ENCODE measurements at places on chromosomes 7 and 10.

GRCh38 chr10:35467186-35467585, 130.9 kb downstream of the CCNY start:
- no peak for DNase-seq

GRCh38 chr10:122657255-122657654, 42.4 kb downstream of the C10orf120 start:
- no peak for DNase-seq

DNA sequence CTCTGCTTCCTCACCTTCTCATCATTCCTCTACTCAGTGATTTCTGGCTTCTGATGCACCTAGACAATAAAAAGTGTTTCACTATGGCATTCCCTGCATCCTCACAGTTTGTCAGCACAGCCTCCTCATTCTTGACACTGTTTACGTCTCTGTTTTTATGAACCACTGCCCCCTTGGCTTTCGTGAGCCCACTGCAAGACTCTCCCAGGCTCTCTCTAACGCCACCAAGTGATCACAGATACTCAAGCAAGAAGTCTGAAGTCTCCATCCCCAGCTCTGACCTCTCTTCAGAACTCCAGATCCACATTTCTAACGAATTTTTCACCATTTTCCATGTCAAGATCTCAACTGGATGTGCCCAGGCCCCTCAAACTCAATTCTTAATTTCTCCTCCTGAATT, 8.9 kb downstream of the SLC16A9 start:
- no peak for DNase-seq

DNA sequence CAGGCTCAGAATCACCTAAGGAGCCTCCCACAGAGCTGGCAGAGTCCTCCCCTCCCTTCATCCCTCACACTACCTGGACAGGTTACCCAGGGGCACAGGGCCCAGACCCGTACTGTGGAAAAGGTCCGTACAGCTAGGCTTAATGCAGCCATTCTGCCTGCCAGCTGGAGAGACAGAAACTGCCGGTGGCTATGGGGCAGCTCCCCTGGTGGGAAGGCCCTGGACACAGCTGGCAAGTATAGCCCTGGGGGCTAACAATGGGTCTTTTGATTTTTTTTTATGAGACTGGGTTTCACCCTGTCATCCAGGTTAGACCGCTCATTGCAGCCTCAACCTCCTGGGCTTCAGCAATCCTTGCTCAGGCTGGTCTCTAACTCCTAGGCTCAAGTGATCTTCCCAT, 68.3 kb downstream of the GNA12 start:
- no peak for DNase-seq

DNA sequence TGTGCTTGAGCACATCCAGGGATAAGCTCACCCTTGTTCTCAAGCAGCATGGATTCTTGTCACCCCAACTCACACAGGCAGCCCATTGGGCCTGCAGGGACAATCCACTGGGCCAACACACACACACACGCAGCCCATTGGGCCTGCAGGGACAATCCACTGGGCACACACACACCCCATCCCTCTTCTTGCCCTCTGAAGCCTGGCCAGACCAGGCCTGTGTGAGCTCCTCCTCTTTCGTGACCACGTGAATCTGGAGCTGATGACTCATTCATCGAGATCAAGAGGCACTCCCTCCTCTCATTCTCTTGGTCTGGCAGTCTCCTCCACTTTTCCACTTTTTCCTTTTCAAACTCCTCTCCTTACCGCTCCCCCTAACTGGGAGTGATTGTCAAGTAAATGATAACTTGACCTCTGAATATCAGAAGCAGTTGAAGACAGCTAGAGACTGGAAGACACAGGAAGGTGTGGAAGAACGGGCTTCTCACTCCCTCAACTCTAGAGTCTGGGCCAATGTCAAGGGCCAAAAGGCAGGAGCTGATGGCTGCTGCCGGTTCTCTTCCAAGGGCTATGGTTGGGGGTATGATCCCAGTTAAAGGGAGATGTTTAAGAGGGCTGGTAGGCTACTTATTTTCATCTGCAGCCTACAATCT, 89.7 kb downstream of the HIPK2 start:
- DNase-seq = peak; percentile 44

- DNase-seq = no peak
Measured at GRCh38 chr7:144866189-144866588, 30.3 kb upstream of the TPK1 start.

- DNase-seq = peak; percentile 4
Measured at GRCh38 chr10:97916586-97916985, 66.9 kb downstream of the GOLGA7B start.

DNA sequence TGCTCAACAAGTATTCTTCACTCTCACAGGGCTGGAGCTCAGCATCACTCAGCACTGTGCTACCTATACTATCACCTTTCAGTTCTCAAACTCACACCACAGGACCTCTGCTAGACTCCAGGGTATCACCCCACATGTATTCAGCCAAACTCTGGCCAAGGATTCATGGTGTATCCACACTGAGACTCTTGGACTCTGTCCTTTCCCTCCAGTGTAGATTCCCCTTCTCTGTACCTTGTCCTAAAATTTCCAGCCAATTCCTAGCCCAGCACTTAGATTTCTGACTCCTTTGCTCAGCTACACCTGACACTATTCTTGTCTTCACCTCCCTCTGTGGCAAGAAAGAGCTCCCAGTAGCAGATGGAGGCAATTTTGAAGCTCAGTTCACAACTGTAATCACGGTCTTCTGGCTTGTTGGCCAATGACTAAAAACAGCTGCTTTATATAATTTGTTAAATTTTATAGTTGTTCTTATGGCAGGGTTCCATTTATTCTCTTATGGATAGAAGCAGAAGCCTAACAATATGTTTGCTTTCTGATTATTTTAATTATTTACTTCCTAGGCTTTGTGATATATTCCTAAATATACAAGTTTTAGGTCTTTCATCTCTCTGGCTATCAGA, 258.8 kb downstream of the THSD7A start:
- no peak for DNase-seq

DNA sequence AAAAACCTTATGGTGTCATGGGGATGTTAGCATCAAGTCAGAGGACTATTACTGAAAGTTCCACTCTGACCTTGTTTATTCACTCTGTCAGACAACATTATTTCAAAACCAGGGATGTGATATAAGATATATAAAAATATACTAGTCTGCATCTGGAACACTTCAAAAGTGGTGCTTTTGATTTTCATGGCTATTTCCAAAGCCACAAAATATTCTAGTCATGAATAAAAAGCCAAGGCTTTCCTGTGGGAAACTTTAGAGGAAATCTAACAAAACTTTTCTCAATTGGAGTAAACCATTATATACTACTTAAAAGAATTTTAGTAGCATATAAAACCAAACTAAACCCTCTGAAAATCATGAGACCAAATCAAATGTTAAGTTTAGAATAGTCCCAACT, 205.2 kb downstream of the TMEM26 start:
- no peak for DNase-seq

DNA sequence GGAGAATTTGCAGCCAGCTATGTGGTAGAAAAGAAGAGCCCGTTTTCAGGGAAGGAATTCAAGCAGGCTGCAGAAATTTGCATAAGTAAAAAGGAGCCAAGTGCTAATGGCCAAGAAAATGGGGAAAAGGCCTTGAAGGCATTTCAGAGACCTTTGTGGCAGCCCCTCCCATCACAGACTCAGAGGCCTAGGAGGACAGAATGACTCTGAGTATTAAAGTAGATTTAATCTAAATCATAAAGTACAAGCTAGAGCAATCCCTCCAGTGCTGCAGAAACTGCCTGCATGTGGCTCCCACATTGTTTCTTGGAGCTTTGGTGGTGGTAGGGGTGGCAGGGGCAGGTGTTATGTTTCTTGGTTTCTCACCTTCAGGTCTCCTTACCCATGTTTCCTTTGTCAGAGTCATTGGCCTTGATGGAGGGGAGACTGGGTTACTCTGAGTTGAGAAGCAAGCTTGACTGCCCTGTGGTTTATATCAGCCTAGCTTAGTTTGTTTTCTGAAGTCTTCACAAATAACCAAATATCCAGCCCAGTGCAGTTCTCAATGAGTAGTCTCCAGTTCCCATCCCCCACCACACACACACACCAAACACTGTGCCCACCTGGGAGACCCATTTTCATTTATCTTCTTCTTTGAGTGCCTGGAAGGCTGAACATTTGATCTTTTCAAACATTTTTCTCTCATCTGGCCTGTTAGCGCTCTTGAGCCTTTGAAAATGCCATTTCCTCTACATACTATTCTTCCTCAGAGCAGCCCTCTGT, 34.5 kb downstream of the ITPRIP start:
- no peak for DNase-seq

DNA sequence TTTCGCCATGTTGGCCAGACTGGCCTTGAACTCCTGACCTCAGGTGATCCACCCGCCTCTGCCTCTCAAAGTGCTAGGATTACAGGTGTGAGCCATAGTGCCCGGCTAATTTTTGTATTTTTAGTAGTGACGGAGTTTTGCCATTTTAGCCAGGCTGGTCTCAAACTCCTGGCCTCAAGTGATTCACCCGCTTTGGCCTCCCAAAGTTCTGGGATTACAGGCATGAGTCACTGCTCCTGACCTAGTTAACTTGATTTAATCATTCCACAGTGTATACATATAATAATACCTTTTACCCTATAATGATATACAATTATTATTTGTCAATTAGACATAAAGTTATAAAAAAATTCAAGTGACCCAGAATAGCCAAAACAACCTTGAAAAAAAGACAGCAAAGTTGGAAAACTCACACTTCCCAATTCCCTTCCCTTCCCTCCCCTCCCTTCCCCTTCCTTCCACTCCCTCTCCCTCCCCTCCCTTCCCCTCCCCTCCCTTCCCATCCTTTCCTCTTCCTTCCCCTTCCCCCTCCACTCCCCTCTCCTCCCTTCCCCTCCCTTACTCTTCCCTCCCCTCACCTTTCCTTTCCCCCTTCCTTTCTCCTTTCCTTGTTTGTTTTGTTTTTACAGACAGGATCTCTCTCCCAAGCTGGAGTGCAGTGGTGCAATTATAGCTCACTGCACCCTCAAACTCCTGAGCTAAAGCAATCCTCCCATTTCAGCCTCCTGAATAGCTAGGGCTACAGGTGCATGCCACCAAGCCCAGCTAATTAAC, 14.8 kb upstream of the ZMIZ2 start:
- peak; percentile 73 for DNase-seq

DNA sequence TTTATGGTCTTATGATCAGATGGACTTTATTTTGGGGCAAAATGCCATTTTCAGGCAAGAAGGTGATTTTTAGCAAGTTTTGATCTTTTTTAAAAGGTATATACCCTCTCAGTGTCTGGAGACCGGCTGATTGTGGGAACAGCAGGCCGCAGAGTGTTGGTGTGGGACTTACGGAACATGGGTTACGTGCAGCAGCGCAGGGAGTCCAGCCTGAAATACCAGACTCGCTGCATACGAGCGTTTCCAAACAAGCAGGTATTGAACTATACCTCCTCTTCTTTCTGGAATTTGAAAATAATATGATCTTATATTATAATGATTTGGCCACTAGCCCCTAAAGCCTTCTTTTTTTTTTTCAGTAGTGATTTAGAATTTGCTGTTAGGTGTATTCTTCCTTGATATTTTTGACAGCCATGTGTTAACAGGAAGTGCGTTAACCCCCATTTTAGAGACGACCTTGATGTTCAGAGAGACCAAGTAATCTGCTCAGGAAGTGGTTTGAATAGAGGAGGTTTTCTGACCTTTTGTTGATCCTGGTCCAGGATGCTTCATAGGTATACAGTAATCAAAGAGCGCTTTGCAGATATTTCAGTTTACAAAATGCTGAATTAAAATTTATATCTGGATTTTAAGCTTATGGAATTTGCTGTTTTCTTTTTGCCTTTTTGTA, 6.2 kb downstream of the BUB3 start:
- DNase-seq = no peak

- no peak for DNase-seq
Measured at GRCh38 chr10:79100771-79101170, 32.0 kb downstream of the ZMIZ1 start.

- no peak for DNase-seq
Measured at GRCh38 chr10:23359692-23360380, 15.2 kb upstream of the C10orf67 start.

GRCh38 chr7:152419473-152420429, 16.1 kb downstream of the KMT2C start:
- no peak for DNase-seq

DNA sequence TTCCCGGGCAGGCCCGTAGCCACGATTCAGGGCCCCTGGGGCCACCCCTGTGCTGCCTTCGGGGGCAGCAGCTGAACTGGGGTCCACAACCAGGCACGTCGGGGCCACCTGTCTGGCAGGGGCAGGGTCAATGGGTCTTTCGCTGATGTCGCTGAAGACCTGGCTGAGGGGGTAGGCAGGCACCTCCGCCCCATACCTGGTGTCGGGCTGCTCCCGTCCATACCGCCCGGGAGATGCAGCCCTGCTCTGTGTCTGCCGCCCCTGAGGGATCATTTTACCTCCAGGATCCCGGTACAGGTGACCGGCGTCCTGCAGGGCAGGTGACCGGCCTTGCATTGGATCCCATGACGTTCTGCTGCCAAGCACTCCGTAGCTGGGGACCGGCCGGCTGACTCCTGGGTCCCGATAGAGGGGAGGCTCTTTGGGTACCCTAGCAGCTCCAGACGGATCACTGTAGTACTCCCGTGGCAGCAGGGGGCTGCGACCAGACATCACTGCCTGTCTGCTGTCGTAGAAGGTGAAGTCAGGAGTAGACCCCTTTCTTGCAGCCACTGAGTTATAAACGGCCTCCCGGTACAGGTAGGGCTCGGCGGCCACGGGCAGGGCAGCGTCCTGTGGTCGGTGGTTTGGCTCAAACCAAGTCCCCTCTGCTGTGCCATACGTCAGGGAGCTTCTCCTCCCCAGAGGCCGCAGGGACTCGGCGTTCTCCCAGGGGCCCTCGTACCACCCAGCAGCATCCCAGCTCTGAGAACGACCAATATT, 85.2 kb downstream of the ZRANB1 start:
- DNase-seq = no peak

- no peak for DNase-seq
Measured at GRCh38 chr7:92623544-92623943, 33.4 kb upstream of the FAM133B start.

DNA sequence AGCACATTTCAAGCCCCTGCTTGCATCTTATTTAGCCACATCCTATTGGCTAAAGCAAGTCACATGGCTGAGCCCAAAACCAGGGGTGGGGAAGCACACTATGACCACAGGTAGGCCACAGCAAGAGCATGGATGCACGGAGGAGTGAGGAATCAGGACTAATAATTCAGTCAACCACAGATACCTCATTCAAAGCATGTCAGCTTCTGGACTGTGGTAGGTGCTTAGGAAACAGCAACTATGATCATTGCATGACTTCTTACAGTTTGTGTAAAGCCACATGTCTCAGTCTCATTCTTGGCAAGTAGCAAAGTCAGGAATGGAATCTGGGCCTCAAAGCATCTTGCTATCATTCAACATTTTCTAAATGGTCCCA, 79.0 kb upstream of the EMX2 start:
- no peak for DNase-seq

- no peak for DNase-seq
Measured at GRCh38 chr10:96683065-96683464, 37.2 kb downstream of the PIK3AP1 start.

DNA sequence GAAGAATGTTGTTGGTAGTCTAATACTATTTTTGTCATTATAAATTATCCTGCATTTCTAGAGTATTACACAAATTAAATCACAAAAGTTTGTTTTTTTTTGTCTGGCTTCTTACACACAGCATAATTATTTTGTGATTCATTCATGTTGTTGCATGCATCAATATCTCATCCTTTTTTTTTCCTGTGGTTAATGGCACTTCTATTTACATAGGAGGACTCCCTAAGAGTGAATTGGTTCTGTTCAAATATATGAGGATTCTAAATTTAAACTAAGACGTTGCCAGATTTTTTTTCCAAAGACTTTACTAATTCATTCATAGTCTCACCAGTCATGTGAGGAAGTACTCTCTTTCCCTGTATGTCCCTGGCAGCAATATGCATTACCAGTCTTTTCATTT, 303.3 kb downstream of the GPR37 start:
- peak; percentile 64 for DNase-seq

GRCh38 chr10:91597197-91597881, 35.5 kb downstream of the PPP1R3C start:
- peak; percentile 48 for DNase-seq
